ENCODE measurements at places on chromosomes 4 and X.

GRCh38 chr4:172202480-172203076, 389.4 kb downstream of the GALNTL6 start:
- no peak for DNase-seq

- no peak for DNase-seq
Measured at GRCh38 chr4:112421911-112422310, 94.1 kb downstream of the NEUROG2 start.

- no peak for DNase-seq
Measured at GRCh38 chr4:2931512-2932301, 31.5 kb downstream of the NOP14 start.

- no peak for DNase-seq
Measured at GRCh38 chrX:124087000-124087746, 125.7 kb downstream of the STAG2 start.

DNA sequence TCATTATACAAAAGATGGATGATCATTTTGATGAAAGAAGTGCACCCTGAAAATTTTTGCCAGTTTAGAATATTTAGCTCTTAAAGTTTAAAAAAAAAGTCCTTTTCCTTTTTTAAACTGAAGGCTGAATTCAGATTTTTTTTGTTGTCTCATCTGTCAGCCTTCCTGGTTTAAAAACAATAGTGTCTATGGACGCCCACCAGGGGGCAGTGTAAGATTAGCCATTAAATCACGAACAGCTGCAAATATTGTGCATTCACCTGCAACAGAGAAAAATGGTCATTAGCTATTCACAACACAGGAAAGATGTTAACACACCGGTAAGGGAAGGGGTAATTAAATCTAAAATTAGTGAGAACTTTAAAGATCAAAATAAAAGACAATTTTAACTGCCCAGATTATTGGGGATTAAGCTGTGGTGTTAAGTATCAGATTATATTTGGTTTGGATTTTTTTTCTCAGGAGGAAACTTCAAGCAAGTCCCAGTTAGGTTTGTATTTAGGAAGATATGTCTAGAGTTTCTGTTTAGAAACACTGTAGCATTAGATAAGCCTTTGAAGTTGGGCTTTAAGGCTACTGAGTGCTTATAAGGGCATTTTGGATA, 4.4 kb upstream of the CXorf38 start:
- peak; percentile 49 for DNase-seq

GRCh38 chr4:6724421-6725111, 8.6 kb downstream of the BLOC1S4 start:
- no peak for DNase-seq

GRCh38 chr4:162683659-162684370, 482.9 kb downstream of the NAF1 start:
- no peak for DNase-seq

GRCh38 chr4:2036866-2037265, 22.3 kb upstream of the NAT8L start:
- DNase-seq = no peak

- DNase-seq = no peak
Measured at GRCh38 chr4:105149771-105150170, 3.1 kb downstream of the TET2 start.

GRCh38 chr4:95153182-95153581, 395.4 kb downstream of the BMPR1B start:
- no peak for DNase-seq

GRCh38 chr4:84985952-84986351, 19.5 kb upstream of the WDFY3 start:
- DNase-seq = no peak

DNA sequence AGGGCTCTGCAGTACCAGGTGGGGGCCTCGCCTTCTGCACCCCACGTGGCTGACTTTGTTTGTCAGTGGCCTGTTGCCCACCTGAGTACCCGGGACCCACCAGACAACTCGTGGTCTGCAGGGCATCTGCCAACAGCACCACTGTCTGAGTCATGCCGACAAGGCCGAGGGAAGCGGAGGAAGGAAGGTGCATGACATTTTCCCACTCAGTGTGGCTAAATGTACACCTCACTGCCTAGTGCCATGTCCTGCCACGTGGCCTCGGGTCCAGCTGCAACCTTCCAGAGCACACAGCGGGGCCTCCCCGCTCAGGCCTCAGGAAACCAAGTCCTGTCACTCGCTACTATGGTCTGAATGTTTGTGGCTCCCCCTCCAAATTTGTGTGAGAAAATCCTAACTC, 22.1 kb downstream of the ABLIM2 start:
- DNase-seq = no peak

DNA sequence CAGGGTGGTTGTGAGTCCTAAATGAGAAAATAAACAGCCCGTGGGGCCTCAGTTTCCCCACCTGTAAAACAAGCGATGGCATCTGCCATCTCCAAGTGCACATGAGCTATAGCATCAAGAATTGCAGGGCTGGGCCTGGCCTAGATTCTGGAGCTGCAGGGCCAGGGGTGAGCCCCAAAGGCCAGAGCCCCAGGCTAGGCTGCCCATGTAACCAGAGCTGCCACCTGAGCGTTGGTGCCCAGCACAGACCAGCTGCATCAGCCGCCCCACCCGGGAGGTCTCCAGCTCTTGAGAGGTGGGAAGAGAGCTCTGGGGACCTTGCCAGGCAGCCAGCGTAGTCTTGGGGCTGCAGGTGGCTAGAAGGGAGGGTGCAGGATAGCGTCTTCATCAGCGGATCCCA, 27.0 kb upstream of the GPR78 start:
- no peak for DNase-seq

DNA sequence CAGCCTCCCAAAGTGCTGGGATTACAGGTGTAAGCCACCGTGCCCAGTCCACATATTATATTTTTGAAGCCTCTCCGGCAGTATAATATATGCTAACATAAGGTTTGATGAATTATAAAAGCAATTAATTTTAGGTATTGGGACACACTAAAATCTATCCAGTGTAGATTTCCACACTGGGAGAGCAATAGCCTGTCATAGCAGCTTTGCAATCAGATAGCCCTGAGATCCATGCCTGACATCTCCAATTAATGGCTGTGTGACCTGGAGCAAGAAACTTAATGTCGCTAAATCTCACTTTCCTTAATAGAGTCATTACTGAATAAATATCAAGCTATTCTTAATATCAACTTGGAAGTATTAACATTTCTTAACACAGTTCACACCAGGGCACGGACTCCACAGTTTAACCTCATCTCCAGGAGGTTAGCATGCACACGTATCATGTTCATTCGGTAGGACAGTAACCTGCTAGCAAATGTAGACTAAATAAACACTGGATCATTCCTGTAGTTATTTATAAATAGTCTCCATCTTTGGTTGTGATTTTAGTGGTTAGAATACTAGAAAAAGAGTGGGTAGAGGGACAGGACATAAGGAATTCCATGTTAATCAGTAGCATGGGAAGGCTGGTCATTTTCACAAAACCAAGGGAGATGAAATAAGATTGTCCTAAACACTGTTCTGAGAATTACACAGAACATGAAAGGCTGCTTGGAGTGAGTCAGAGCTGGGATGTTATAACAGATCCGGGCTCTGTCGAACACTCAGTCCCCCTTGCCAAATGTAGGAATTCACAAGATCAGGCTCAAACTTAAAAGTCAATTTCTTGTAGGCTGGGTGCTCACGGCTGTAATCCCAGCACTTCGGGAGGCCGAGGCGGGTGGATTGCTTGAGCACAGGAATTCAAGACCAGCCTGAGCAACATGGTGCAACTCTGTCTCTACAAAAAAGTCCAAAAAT, 254.7 kb downstream of the PALLD start:
- DNase-seq = no peak

DNA sequence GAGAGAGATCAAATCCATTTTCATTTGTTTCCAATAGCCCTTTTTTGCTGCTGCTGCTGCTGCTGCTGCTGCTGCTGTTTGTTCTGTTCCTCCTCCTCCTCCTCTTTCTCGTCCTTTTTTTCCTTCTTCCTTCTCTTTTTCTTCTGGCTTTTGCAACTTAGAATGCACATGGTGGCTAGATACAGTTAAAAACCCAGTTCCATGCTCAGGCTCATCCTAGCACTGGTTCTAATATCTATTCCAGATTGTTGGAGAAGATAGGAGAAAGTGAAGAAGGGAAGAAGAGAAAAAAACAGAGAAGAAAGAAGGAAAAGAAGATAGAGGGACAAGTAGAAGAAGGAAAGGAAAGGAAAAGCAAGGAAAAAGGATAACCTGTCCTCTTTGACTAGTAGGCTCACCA, 39.7 kb downstream of the VSIG4 start:
- no peak for DNase-seq

DNA sequence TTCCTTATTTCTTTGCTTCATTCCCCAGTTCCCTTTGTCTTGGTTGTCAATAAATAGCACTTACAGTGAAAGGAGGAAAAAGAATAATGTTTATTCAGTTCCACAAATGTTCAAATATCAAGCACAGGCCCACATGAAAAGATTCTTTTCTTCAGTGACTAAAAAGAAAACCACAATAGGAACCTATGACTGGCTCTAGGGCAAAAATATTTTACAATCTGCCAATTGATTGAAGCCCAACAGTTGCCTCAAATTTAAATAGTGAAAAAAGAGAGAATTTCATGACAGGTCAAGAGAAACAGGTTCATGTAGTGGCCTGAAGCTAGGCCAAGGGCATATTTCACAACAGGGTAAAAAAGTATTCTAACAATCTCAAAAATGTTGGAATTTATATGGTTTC, 553.8 kb downstream of the CENPC start:
- no peak for DNase-seq

DNA sequence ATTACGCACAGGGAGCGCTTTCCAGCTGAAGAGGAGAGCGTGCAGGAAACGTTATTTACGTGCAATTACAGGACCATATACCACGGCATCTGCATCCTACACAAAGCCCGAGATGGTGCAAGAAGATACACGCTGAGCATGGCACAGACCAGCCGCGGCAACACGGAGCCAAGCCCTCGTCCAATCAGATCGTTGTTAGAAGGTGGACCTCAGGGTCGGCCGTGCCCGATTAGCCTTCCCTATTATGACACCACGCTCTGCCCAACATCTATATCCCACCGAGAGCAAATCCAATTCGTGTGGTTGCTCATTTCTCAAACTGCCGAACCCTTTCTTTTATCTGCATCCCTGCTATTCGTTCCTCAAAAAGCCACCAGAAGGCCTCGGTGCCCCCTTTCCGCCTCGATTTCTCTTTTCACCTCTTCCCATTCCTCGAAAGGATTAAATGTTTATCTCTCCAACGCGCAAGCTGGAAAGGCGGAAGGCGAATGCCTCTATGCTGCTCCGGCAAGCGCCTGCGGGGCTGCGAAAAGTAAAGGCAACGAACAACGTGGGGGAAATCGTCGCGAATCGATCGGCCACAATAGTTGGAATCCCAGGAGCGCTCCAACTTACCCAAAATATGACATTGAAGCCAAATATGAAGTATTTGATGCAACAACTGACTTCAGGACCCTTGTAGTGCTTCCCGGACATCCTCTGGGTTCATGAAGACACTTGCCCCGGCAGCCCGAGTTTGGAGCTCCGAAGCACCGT, 702 bp downstream of the TSPAN5 start:
- DNase-seq = peak; percentile 16

DNA sequence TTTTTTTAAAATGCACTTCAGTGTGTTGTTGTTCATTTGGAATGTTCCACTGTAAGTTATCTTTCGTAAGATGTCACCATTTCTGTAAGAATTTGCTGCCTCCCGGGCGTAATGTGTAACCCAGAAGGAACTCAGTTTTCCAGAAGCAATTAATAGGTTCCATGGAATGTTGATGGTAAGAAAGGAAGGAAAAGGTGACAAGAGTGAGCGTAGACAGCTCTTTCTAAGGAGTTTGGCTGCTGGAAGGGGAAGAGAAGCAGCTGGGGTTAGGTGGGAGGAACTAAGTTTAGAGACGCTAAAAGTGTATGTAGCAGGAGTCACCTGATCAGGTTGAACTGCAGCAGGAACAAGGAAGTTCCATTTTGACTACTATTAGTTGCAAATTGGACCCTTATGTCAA, 35.9 kb downstream of the PNMA5 start:
- DNase-seq = no peak

DNA sequence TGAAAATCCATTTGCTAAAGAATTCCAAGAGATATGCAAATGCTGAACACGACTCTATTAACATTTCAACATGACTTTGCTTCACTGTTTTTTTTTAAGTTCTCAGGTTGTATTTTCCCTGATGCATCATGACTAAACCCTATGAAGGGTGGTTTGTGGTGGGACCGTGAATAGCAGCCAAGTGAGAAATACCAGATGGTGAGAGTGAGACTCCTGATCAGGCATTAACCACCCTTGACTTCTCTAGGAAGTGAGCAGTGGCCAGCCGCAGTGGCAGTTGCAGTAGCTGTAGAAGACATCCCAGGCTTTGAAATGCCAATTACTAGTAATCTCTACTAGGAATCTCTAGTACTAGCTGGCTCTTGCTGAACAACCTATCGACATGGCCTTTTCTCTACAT, 383.4 kb downstream of the FAM133A start:
- no peak for DNase-seq
